NCI-H69 (cell line): ENCODE measurements at places on chromosomes 16 and 17.

GRCh38 chr17:47697906-47698711, 4.1 kb downstream of the TBKBP1 start:
- no peak for DNase-seq

- no peak for DNase-seq
These were observed 375 bp upstream of the SPN start for GRCh38 chr16:29662729-29663015.

DNA sequence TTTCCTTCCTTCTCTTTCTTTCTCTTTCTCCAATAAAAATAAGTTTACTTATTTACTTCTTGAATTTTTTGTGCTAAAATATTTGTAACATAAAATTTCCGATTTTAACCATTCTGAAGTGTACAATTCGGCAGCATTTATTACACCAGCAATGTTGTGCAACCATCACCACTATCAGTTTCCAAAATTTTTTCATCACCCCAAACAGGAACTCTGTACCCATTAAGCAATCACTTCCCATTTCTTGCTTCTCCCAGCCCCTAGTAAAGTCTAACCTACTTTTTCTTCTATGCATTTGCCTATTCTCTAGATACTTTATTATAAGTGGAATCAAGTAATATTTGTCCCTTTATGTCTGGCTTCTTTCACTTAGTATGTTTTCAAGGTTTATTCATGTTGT, 2.5 kb upstream of the HP start:
- DNase-seq = no peak

GRCh38 chr16:29962344-29962994, 590 bp downstream of the TMEM219 start:
- DNase-seq = peak; percentile 22

- DNase-seq = peak; percentile 80
These were observed 34.7 kb upstream of the RBBP6 start for GRCh38 chr16:24504472-24505345.

DNA sequence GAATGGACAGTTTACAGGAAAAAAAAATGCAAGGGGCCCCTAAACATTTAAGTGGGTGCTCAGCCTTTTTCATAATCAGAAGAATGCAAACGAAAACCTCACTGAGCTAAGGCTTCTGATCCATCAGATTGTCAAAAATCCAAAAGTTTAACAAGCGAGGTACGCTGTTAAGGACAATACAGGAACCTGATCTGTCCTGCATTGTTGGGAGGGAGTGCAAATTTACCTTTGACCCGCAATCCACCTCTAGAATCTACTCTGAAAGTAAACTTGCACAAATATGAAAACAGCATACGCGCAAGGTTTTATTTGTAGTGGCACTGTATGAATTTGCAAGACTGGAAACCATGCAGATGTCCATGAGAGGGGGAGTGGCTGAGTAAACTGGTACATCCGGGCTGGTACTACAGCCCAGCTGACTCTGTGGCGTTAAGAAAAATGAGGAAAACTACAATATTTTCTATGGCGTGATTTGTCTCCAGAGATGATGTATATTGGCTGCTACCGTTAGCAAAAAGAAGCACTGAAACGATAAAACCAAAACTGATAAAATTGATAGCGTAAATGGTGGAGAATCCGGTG, 28.8 kb upstream of the ST6GALNAC1 start:
- peak; percentile 49 for DNase-seq

DNA sequence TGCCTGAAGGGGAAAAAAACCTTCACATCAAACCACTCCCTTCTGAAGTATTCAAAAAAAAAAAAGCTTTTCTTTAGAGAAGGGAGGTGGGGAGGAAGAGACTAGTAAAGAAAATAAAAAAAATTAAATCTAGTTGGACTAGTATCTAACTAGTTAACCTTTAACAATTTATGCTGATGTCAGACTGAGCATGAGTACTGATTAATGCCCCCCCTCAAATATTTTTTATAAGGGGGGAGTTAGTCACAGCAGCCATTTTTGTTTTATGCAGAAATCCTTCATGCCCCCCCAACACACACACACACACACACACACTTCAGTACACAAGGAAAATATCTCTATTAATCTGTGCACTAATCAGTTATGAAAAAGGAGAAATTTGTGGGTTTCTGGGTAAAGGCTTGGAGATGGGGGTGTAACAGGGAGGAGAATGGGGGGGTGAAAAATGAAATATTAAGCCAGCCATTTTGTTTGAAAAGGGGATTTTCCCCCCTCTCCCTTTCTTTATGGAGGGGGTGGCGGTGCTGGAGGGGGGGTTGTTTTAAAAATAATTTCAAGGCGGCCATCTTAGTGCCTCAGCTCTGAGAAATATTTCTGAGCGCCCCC, 4.7 kb upstream of the CHD3 start:
- DNase-seq = peak; percentile 27

DNA sequence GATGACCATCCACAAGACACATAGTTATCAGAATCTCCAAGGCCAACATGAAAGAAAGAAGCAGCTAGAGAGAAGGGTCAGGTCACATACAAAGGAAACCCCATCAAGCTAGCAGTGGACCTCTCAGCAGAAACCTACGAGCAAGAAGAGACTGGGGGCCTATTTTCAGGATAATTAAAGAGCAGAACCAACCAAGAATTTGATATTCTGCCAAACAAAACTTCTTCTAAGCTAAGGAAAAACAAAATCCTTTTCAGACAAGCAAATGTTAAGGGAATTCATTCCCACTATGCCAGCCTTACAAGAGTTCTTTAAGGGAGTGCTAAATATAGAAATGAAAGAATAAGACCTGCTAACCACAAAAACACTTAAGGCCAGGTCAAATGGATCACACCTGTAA, 47.8 kb downstream of the ITFG1 start:
- DNase-seq = no peak

GRCh38 chr16:28193530-28194423, 18.0 kb downstream of the XPO6 start:
- no peak for DNase-seq

DNA sequence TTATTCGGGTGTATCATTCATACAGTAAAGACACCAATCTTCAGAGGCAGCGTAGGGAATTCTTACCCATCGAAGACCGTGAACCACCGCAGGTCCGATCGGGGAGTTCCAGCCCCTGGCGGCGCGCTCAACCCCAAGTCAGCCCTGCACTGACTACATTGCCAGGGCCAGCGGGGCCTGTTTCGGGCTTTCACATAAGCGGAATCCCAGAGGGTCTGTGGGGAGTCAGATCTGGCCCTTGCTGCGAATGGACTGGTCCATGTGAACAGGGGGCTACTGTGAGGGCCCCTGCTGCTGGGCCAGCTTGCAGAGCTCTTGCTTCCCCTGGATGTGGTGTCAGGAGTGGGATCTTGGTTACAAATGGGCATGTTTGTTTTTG, 7.6 kb downstream of the PDE6G start:
- no peak for DNase-seq

DNA sequence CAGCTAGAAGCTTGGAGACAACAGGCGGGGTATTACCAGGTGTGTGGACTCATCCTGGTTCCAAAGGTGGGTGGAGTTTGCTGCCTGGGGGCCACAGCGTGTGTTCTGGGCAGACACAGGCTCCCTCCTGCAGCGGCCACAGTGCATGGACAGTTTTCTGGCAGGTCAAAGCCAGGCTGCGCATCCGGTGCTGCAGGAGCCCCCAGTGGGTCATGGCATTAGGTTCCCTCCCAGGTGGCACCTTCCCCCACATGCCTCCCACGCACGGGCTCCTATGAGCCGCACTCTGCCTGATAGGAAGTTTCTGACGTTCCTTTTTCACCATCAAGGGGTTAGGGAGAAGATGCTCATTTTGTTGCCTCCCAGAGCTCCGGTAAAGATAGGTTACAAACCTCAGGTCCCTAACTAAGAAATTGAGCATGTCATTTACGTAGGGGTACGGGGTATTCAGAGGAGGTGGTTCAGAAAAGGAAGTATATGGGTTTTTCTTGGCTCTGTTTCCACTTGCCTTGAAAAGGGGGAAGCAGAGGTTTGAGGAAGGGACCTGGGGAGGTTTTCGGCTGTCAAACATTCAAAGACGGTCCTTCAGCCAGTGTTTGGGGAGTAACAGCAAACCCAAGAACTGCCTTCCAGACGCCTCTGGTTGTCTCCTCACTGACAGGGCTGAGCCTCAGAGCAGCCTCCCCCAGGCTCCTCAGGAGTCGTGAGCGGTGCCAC, 32.7 kb upstream of the NAT9 start:
- peak; percentile 85 for DNase-seq

GRCh38 chr17:2380226-2380922, 20.5 kb downstream of the MNT start:
- no peak for DNase-seq

- no peak for DNase-seq
These were observed 11.1 kb downstream of the NACA2 start for GRCh38 chr17:61579961-61580360.

GRCh38 chr17:15464231-15464985, 3.0 kb downstream of the CDRT4 start:
- DNase-seq = no peak
